ENCODE measurements at places on chromosomes 5 and 9.
A peak's percentile ranks its signal among the peaks of the same experiment; 100 is the strongest.

- DNase-seq: no peak
Observed at GRCh38 chr5:176530393-176530982, 6.7 kb downstream of the RNF44 start.

DNA sequence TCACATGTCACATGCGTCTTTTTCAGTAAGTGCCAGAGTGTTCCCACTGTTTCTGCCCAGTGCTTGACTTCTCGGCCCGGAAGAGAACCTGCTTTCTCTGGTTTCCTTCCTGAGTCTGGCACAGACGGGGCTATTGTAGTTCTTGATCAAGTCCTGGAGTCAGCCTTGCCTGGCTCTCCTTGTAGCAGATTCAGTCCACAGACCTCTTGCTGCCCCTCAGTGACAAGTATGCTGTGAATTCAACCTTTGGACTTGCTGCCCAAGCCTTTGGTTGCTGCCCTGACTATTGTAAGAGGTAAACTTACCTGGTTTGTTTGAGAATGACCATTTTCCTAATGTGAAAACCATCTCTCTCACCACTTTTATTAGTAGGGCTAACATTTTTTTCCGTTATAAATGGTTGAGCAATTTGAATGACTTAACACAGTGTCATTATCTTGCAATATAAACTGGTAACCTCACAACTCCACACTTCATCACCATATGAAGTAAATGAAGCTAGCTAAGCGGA lies 24.7 kb downstream of the ZBTB34 start:
- DNase-seq: peak; percentile 72

DNA sequence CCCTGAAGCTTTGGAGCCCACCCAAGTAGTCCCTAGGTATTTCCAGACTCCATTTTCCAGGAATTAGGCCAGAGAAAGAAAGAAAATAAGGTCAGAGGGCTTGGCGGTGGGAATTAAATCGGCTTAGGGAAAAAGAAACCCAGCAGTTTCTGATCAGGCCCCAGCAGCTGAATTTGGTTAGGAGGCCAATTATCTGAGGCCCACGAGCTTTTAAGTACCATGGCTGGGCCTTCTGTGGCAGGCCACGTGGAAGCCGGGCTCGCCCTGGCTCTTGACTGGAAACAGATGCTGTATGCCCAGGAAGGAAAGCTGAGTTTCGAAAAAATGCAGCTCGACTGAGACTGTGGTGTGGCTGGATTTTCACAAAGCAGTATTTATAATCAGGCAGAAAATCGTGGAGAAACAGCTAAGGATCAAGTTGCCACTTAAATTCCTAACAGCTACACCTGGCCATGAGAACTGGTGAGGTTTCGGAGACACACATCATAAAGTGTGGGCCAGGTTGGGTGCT lies 75.1 kb upstream of the PANK3 start:
- DNase-seq: no peak

DNA sequence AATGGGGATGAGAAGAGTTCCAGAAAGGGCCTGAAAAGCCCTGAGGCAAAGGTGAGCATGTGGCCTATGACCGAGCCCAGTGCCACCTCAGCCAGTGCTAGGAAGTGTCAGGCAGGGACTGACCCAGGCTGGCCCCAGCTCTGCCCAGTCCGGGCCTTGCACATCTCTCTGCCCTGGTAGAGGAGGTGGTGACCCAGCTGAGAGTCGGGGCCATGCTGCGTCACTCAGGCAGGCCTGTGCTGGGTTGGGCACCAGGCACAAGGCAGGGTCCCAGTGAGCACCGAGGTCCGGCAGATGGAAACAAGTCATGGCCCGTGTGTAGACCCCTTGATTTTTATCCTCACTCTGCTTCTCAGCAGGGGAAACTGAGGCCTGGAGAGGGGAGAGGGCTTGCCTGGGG lies 729 bp downstream of the CDHR2 start:
- no peak for DNase-seq

- DNase-seq: no peak
Observed at GRCh38 chr5:84059672-84060071, 325.0 kb downstream of the EDIL3 start.

GRCh38 chr5:112316731-112317130 lies 102.3 kb downstream of the EPB41L4A start:
- DNase-seq: no peak

DNA sequence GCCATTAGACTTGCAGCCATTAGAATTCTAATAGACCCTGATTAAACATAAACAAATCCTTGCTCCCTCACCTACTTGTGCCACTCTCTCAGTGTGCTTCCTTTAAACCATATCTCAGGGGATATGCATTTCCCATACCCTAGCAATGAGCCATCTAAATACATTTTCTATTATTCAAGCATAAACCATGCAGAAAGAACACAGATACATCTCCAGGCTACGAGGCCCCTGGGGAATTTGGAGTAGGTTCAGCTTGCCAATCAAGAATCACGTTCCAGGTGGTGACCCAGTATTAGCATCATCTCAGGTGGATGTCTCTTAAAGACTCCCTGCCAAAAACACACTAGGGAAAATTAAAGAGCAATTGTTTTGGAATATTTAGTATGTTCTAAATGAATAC lies 93.0 kb upstream of the CCL21 start:
- no peak for DNase-seq

GRCh38 chr5:143980506-143980905 lies 168.5 kb downstream of the HMHB1 start:
- DNase-seq: no peak

- DNase-seq: no peak
Observed at GRCh38 chr5:125149527-125149926, 403.1 kb upstream of the ZNF608 start.

GRCh38 chr5:139138809-139139208 lies 59.4 kb downstream of the SIL1 start:
- DNase-seq: peak; percentile 48

GRCh38 chr9:33244137-33244784 lies 4.3 kb downstream of the SPINK4 start:
- DNase-seq: no peak

GRCh38 chr5:124888622-124889485 lies 142.4 kb upstream of the ZNF608 start:
- no peak for DNase-seq

DNA sequence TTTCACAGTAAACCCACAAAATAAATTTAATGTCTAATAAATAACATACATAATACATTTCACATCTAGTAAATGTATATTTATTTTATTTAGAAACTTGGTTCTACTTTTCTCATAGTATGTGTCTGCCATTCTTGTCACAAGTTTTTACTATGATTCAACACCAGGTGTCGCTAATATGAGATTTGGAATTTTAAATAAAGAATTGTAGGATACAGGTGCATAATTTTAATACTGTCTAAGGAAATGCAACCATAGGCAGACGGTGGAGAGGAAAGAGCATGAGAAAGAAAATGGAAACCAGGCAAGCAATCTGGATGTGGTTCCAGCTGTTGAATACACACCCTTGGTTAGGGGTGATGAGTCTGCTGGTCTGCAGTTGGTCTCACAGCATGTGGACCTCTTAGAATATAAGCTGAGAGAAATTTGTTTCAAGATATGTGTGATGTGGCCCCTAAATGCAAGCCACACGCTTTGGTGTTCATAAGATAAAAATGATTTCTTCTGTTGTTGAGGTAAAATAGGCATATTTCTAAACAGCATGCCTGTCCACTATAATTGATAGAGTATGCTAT lies 114.7 kb upstream of the TXNDC8 start:
- DNase-seq: peak; percentile 9

- no peak for DNase-seq
Observed at GRCh38 chr5:124902097-124902821, 155.8 kb upstream of the ZNF608 start.

GRCh38 chr9:12666813-12667212 lies 26.4 kb upstream of the TYRP1 start:
- DNase-seq: peak; percentile 11

DNA sequence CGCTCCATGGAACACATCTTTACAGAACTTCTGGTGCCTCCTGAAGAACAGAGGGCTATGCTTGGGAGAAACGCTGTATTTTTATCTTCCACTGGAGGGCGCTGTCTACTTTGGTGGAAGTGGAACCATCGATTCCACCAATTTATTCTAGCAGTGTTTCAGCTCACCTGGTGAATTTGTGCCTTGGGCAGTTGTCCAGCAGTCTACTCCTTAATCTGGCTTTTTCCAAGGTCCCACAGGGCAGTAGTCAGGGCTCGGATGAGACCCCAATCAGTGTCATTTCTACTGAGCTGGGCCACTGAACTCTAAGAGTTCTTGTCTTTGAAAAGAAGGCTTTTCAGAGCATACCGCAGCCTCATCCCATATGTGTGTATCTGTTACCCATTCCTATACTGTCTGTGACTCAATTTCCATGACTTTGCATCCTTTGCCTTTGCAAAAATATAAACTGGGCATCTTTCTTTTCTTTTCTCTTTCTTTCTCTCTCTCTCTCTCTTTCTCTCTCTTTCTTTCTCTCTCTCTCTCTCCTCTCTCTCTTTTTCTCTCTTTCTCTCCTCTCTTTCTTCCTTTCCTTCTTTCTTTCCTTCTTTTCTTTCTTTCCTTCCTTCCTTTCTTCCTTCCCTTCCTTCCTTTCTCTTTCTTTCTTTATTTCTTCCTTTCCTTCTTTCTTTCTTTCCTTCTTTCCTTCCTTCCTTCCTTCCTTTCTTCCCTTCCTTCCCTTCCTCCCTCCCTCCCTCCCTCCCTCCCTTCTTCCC lies 138.4 kb upstream of the ZNF618 start:
- peak; percentile 81 for DNase-seq

DNA sequence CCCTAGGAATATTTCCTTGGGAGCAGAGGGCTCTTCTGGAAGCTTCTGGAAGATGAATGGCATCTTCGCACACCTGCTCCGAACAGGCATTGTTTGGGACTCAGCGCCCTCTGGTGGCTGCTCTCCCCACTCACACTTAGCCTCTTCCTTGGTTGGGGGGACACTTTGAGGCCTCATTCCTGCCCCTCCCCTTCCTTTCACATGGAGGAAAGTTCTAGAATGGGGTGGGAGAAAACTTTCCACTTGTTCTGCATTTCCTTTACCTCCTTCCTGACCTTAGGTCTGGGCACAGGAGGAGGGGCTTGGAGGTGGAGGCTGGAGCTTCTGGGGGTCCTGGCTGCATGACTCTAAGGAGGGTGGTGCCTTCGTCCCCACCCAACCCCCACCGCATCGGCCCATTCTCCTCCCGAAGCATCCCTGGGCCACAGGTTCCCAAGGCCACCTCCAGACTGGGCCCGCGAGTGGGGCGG lies 19.3 kb upstream of the SMIM32 start:
- peak; percentile 65 for DNase-seq

- DNase-seq: no peak
Observed at GRCh38 chr9:86668488-86668887, 278.8 kb downstream of the GAS1 start.

GRCh38 chr9:20376042-20376441 lies 246.3 kb downstream of the MLLT3 start:
- DNase-seq: no peak

DNA sequence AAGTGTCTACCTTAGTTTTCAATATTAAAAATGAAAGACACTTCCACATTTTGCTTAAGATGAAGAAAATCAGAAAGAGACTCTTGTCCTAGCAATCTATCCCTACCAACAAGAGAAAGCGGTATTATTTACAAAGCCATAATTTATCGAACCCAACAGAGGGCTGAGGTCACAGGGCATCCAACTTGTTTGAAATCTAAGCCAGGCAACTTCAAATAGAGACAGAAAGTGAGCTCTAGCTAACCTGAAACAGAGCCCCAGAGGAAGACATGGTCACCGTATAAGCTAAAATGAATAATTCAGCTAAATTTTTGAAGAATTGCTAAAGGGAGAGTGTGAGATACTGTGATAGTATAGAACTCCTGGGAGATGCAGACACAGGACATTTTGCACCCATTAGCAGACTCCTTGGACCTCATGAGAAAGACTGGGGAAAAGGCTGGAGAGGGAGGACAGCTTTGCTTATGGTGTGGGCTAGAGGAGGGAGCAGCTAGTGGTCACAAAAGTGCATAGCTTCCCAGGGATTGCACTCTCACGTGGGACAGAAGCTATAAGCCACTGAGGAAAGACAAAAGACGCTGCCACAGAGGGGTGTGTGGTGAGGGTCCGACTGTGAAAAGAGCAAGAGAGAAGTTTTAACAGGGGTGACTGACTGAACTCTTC lies 624.2 kb upstream of the GRIN3A start:
- DNase-seq: no peak

DNA sequence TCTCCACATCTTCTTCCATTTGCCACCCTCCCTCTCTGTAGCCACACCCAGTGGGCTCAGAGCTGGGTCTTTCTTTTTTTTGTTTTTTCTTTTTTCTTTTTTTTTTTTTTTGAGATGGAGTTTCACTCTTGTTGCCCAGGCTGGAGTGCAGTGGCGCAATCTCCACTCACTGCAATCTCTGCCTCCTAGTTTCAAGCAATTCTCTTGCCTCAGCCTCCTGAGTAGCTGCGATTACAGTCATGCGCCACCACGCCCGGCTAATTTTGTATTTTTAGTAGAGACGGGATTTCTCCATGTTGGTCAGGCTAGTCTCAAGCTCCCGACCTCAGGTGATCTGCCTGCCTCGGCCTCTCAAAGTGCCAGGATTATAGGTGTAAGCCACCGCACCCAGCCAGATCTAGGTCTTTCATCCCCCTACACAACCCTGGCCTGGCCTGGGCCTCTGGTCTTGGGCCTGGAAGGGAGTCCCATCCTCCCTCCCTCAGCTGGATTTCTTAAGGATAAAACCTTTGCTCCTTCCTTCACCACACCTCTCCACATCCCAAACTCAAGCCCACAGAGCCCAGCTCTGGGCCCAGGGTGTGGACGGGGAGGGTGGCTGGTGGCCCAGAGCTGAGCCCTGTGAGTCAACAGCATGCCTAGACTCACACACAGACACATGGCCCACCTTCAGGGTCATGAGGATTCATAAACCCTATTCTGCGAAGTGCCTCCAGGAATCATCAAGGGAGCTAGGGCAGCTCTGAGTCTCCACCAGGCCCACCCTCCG lies 18.8 kb upstream of the KCNIP1 start:
- DNase-seq: no peak

GRCh38 chr5:143665866-143666265 lies 146.1 kb upstream of the HMHB1 start:
- DNase-seq: no peak

DNA sequence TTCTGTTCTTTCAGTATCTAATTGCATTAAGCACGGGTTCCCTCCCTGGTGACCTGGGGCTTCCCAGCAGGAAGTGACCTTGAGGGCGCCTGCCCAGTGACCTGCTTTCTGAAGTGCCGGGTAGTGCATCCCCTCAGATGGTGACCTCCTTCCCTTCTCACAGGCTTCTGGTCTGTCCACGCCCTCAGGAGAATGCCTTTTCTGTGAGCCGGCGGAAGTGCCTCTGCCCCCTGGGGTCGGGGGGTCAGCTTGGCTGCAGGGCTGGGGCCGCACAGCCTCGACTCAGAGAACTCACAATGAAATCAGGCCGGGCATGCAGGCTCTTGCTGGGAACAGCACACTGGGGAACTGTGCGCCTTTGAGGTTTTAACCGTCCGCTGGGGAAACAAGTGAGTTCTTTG lies 124.5 kb upstream of the PHYKPL start:
- no peak for DNase-seq
